Epithelial cell of proximal tubule (primary cell): ENCODE measurements at places on chromosomes 6 and 20.

GRCh38 chr6:46370622-46371021 is 120.6 kb downstream of the RCAN2 start:
- no peak for DNase-seq

- no peak for DNase-seq
These were observed 19.2 kb downstream of the NCOA6 start for GRCh38 chr20:34806255-34806654.

DNA sequence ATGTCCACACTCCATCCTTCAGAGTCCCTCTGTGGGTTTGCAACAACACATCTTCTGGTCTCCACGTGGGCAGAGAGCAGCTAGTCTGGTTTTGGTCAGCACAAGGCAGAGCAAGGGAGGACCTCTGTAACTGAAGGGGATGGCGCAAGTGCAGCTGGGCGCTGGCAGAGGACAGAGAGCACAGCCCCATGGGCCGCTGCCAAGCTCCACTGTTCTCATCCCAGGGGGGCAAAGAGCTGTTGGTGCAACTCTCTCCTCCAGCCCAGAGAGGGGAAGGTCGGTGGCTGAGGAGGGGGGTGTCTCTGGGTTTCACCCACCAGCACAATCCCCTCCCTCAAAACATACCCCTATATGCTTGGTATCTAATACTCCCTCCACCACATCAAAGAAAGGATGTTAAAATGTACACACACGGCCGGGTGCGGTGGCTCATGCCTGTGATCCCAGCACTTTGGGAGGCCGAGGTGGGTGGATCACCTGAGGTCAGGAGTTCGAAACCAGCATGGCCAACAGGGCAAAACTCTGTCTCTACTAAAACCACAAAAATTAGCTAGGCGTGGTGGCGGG is 9.1 kb downstream of the ATP9A start:
- DNase-seq: no peak

DNA sequence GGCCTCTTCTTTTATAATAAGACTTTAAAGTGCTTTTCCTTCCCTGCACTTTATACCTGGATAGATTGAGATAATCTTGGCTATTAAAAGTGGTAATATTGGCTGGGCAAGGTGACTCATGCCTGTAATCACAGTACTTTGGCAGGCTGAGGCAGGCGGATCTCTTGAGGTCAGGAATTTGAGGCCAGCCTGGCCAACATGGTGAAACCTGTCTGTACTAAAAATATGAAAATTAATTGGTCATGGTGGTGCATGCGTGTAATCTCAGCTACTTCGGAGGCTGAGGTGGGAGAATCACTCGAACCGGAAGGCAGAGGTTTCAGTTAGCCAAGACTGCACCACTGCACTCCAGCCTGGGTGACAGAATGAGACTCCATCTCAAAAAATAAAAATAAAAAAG is 197.1 kb upstream of the RGS17 start:
- DNase-seq: no peak

GRCh38 chr6:68651011-68651985 is 16.2 kb downstream of the ADGRB3 start:
- no peak for DNase-seq

GRCh38 chr6:88666901-88667300 is 296.5 kb downstream of the RNGTT start:
- no peak for DNase-seq

DNA sequence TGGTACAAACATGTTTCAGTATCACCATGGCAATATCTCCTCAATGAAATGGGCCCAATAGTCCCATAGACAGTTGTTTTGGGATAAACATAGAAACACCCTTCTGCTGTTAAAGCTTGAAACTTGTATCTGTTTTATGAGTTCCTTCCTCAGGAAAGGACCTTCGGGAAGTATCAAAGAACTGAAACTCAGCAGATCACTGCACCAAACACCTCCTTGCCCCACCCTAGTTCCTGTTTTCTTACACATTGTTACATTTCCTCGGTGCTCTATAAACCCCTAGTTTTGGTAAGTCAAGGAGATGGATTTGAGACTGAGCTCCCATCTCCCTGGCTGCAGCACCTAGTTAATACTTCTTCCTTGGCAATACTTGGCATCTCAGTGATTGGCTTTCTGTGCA is 73.8 kb upstream of the ECI2 start:
- DNase-seq: no peak
